Smooth muscle cell of the umbilical artery (primary cell): ENCODE measurements at places on chromosomes 3 and 15. TPM values are rescaled to one million over a fixed set of nuclear protein-coding genes. Genes with fewer than 3 reads are reported as not detected.

The LMAN1L gene
- total RNA-seq: not detected in 2 replicates

The DPPA2 gene
- not detected in 2 replicates for total RNA-seq

The LRRC57 gene
- 15.7 and 24.0 TPM in 2 replicates for total RNA-seq

The PPP1R14D gene
- not detected in 2 replicates for total RNA-seq

The ARNT2 gene
- 1.8 and 3.8 TPM in 2 replicates for total RNA-seq

The CADPS gene
- total RNA-seq: 16.9 and 57.3 TPM in 2 replicates

The OR5K2 gene
- total RNA-seq: not detected in 2 replicates

The DAZL gene
- not detected in 2 replicates for total RNA-seq

The CYP8B1 gene
- total RNA-seq: not detected in 2 replicates

The FBXO22 gene
- total RNA-seq: 65.9 and 87.8 TPM in 2 replicates

The GPR62 gene
- total RNA-seq: 0.05 TPM in 1 of 2 replicates, not detected in the other

The TOP2B gene
- total RNA-seq: 78.1 and 133 TPM in 2 replicates

The LRRC28 gene
- 21.4 and 21.7 TPM in 2 replicates for total RNA-seq

The TRPC1 gene
- 31.5 and 35.5 TPM in 2 replicates for total RNA-seq

The SERPINI2 gene
- total RNA-seq: not detected in 2 replicates

The NR2E3 gene
- total RNA-seq: under 0.01 and 0.65 TPM in 2 replicates

The CACNA1D gene
- not detected in 2 replicates for total RNA-seq

The SCG3 gene
- total RNA-seq: not detected in 2 replicates

The STRIT1 gene
- not detected in 2 replicates for total RNA-seq

The RBP2 gene
- not detected in 2 replicates for total RNA-seq

The NUSAP1 gene
- 4.5 and 40.2 TPM in 2 replicates for total RNA-seq

The RTP4 gene
- total RNA-seq: not detected in 2 replicates

The PAQR5 gene
- total RNA-seq: 0.09 and 0.59 TPM in 2 replicates

The ZNF80 gene
- total RNA-seq: not detected in 2 replicates

The SCAANT1 gene
- not detected in 2 replicates for total RNA-seq

The CLDN18 gene
- not detected in 2 replicates for total RNA-seq

The CERS3 gene
- total RNA-seq: not detected in 2 replicates

The KNL1 gene
- total RNA-seq: 1.2 and 14.2 TPM in 2 replicates

The GREM1 gene
- total RNA-seq: 41.6 and 185 TPM in 2 replicates

The CCDC80 gene
- 325 and 1,122 TPM in 2 replicates for total RNA-seq

The GOLGA8G gene
- total RNA-seq: under 0.01 TPM in 1 of 2 replicates, not detected in the other

The PYGO1 gene
- total RNA-seq: 10.1 and 10.4 TPM in 2 replicates

The UQCRC1 gene
- total RNA-seq: 276 and 300 TPM in 2 replicates

The POLQ gene
- total RNA-seq: 0.59 and 5.7 TPM in 2 replicates

The HIGD2B gene
- total RNA-seq: not detected in 2 replicates

The GOLGA6L10 gene
- total RNA-seq: 0.30 and 0.78 TPM in 2 replicates

The TAGLN3 gene
- total RNA-seq: 1.8 and 10.6 TPM in 2 replicates

The FANCD2 gene
- total RNA-seq: 3.0 and 12.1 TPM in 2 replicates
